ENCODE measurements at places on chromosomes 6 and 20.

- no peak for DNase-seq
Observed at GRCh38 chr6:127547215-127547614, 28.1 kb upstream of the MTCL3 start.

- no peak for DNase-seq
Observed at GRCh38 chr6:111061508-111061907, 25.8 kb upstream of the SLC16A10 start.

GRCh38 chr6:113362301-113363047 lies 494.7 kb upstream of the MARCKS start:
- DNase-seq, result no peak

- peak; percentile 50 for DNase-seq
Observed at GRCh38 chr20:25195962-25196785, 662 bp downstream of the ENTPD6 start.

GRCh38 chr20:8756410-8756809 lies 312.5 kb upstream of the PLCB4 start:
- DNase-seq, result no peak

DNA sequence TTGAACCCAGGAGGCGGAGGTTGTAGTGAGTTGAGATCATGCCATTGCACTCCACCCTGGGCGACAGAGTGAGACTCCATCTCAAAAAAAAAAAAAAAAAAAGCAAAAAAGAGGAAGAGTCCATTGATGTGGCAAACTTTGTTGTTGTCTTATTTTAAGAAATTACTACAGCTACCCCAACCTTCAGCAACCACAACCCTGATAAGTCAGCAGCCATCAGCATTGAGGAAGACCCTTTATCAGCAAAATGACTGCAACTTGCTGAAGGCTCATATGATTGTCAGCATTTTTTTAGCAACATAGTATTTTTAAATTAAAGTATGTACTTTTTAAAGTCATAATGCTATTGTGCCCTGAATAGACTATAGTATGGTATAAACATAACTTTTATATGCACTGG lies 48.8 kb downstream of the ZFP64 start:
- no peak for DNase-seq

DNA sequence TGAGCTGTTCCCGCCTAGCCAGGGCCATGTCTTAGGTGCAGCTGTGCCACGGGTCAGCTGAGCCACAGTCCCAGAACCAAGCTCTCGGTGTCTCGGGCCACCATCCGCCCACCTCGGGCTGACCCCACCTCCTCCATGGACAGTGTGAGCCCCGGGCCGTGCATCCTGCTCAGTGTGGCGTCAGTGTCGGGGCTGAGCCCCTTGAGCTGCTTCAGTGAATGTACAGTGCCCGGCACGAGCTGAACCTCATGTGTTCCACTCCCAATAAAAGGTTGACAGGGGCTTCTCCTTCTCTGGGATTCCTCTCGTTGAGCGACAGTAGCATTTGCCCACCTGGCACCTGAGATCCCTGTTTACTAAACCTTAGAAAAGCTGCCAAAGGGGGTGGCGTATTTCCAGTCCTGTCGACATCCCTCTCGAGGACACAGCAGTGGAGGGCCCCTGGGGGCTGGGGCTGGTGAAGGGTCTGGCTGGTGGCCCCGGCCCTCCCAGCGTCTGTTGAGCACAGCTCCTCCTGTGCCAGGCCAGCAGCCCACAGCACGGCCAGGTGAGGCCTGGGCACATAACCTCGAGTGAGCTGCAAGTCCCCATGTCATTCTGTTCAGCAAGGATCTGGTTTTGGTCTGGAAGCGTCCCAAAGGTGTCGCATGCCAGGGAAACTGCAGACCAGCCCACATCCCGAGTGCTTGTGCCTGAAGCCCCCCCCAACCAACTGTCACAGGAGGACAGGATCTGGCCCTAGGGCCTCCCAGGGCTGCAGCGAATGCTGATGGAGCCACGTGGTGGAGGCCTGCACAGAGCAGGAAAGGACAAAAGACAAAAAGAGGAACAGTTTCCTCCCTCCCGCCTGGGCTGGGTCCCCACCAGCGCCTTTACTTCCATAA lies 21.2 kb upstream of the PYGB start:
- no peak for DNase-seq

DNA sequence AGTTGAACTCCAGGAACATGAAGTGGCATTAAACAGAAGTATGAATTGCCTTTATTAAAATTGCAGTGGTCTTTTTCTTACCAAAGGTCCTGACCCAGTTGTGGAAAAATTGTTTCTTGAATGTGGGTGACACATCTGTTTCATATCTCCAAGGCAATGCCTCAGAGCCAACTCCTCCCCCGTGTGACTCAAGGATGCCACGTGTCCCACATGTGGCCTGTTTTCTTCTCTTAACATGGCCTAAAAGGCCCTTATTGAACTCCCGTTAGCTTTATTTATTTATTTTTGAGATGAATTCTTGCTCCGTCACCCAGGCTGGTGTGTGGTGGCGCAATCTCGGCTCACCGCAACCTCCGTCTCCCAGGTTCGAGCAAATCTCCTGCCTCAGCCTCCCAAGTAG lies 128.4 kb upstream of the ESR1 start:
- DNase-seq, result peak; percentile 35

GRCh38 chr6:34527751-34528670 lies 28.1 kb downstream of the SPDEF start:
- DNase-seq, result no peak

DNA sequence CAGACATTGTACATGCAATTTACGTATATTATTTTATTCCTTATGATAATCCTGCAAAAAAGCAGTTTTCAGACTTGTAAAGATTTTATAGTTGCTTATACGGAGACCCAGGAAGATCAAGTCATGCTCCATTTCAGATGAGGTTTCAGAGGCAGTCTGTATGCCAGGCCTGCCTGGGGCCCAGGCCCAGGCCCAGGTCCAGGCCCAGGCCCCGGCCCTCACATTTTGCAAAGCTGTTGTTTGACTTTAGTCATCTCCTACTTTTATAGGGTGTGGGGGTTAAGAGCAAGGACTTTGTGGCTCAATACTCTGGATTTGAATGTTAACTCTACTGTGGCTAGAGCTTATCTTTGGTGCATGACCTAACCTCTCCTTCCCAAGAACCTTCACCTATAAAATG lies 217.9 kb downstream of the SAMD5 start:
- DNase-seq, result no peak

DNA sequence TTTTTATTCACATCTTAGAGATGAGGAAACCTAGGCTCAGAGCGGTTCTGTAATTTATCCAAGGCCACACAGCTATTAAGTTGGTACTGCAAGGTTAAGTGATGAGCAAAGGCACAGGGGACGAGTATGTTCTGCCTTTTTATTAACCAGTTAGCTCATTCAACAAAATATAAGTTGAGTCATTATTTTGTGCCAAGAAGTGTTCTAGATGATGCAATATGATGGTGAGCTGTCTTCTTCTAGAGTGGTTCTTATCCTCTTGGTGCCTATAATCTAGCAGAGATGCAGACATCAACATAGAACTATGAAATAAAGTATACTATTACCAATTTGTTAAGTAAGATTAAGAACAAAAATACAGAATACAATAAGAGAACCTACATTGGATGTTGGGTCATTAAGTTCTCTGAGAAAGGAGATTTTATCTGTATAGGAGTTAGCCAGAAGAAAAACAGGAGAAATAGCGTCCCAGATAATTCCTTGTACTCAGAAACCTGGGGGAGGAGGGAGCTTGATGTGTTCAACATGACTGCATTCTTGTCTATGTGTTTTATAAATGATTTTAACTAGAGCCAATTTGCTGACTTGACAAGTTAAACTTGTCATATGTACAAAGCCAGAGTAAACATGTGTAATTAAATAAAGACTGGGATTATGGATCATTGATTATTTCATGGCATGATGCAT lies 122.3 kb downstream of the TBXT start:
- DNase-seq, result no peak

GRCh38 chr6:38722727-38723334 lies 7.7 kb downstream of the DNAH8 start:
- no peak for DNase-seq

GRCh38 chr6:160358225-160359119 lies 10.3 kb downstream of the SLC22A3 start:
- DNase-seq, result no peak

DNA sequence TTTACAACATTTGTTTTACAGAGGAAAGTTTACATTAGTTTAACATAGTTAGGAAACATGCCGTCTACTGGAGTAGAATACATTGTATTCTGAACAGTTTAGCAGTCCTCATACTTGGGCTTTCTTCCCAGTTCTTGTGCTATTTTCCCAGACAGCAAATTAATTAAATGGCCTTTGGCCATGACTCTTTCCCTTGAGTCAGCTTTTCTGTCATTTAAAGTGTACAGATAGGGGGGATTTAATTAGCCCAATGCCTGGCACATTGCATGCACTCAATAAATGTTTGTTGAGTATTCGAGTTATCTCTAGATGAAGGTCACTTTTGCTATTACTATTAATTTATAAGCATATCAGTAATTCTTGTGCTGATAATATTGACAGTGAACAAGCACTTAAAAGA lies 1.6 kb downstream of the TMEM244 start:
- DNase-seq, result no peak

- no peak for DNase-seq
Observed at GRCh38 chr6:24009319-24009718, 116.7 kb upstream of the NRSN1 start.

GRCh38 chr20:58011106-58011946 lies 217.1 kb downstream of the ANKRD60 start:
- no peak for DNase-seq

DNA sequence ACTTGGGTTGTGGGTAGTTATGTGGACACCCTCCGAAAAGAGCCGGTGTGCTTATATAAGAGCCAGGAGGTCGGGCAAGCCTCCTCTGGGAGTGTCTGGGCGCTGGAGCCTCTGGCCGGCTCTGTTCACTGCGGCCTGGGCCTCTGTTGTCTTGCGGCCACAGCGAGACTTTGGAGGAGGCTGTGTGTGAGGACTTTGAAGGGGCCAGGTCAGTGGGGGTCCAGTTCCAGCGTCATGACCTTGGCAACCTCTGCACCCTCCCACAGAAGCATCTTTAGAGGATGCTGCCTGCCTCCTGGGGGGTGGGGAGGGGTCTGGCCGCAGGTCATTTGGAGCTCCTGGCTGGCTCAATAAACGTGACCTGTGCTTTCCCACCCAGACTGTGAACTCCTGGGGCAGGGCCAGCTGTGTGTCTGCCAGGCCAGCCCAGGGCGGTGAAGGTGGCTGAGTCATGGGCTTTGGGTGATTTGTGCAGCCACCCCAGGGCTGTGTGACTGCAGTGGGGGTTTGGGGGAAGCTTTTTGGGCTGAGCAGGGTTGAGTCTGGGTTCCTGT lies 1.2 kb downstream of the TCEA2 start:
- no peak for DNase-seq

DNA sequence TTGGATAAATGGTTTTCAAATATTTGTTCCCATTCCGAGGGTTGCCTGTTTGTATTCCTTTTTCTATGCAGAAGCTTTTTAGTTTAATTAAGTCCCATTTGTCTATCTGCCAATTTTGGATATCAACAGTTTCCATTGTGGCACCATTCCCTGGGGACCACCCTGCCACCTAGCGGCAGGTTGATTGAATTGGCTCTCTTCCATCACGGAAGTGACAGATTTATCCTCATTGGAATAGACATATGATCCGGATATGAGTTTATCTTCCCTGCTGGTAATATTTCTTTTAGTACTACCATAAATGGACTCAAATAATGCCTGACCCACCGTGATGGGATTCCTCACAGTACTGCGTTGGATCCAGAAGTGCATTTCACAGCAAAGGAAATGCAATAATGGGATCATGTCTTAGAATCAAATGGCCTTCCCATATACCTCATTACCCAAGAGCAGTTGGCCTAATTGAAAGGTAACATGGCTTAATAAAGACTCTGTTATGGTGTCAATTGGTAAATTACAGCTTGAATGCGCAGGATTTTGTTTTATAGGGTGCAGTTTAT lies 327.0 kb downstream of the BMP2 start:
- DNase-seq, result no peak

GRCh38 chr6:78594668-78595066 lies 272.7 kb upstream of the IRAK1BP1 start:
- DNase-seq, result no peak

DNA sequence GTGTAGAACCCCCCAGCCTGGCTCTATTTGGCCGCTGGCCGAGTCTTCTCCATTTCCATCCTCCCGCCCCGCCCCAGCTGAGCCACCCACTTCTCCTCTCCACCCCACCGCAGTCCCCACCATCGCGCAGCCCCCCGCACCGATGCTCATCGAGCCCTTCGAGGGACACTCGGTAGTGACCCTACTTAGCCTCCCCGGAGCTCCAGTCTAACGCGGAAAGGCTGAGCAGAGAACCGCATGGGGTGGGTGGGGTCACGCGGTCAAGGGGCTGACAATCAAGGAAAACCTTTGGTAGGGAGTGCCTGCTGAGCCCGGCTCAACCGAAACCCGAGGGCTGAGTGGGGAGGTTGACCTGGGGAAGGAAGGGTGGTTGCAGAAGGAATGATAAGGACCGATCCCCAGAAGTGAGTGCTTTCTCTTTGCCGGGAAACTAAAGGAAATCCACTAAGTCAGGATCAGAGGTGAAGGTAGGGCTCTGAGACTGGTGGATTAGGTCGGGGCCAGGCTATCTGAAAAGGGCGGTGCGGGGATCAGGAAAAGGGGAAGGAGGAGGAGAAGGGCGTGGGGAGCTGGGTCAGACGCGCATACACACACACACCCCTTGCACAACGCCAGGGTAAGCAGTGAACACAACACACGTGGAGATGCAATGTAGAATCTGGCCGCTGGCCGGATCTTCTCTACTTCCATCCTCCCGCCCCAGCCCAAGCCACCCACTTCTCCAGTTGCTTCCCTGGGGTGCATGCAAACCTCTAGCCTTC lies 49.8 kb downstream of the CPXM1 start:
- peak; percentile 29 for DNase-seq

DNA sequence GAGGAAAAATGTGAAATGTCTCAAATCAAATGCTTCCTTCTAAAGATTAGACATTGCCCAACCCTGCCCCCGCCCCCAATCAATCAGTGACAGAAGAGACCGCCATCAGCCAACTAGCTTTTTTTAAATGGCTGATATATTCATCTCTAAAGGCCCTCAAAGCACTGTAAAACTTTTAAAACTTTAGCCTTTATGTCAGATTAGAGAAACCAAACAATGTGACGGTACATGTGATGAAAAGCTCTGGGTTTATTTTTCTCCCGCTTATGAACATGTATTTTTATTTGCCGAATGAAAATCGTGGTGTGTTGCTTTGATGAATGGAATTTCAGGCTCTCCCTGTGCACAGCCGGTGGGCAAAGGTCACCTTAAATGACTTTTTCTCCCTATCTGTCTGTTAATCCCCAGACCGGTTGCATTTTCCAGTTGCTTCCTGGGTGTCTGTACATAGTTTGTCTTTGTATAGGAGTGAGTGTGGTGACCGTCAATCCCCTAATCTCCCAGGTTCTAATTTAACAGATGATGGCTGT lies 38.5 kb downstream of the TBC1D7 start:
- DNase-seq, result no peak

- DNase-seq, result no peak
Observed at GRCh38 chr6:150252714-150253444, 110.0 kb downstream of the PPP1R14C start.

GRCh38 chr6:137926985-137927384 lies 59.9 kb downstream of the TNFAIP3 start:
- no peak for DNase-seq

GRCh38 chr20:60695226-60696000 lies 556.6 kb upstream of the CDH4 start:
- DNase-seq, result peak; percentile 27

GRCh38 chr6:169859978-169860703 lies 108.7 kb downstream of the ERMARD start:
- no peak for DNase-seq
